Breast epithelium (tissue), 4 donors: ENCODE measurements at places on chromosomes 4 and X. TPM values are rescaled to one million over a fixed set of nuclear protein-coding genes. Genes with fewer than 3 reads are reported as not detected.

The HERC5 gene
- 5.0 TPM for total RNA-seq

The GSX2 gene
- total RNA-seq: not detected

The LDOC1 gene
- total RNA-seq: 9.4 TPM

The DHRSX gene
- total RNA-seq: 24.3 TPM

The GRPR gene
- not detected for total RNA-seq

The ADAD1 gene
- not detected for total RNA-seq

DNA sequence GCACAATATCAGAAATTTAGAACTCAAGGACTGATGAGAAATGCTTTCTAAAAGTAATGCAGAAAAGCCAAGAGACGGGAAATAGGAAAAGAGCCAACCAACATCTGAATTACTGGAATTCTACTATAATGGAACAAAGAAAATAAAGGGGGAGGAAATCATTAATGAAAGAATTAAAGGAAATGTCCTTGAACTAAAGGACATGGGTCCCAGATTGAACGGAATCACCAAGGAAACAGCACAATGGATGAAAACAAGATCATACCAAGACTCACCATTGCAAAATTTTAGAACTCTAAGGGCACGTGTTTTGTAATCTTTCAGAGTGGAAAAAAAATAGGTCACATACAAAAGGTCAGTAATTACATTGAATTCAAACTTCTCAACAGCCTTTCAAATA is 35.9 kb downstream of the HPGDS start:
- no peak overlapping the region for H3K27ac ChIP-seq
- H3K27me3 ChIP-seq: no peaks in the 10 kb centered on the region
- H3K36me3 ChIP-seq: no peaks in the 10 kb centered on the region
- no peak for DNase-seq
- no peaks in the 10 kb centered on the region for H3K4me1 ChIP-seq

- no peaks in the 10 kb centered on the region for H3K36me3 ChIP-seq
- no peak overlapping the region for H3K27ac ChIP-seq
- no peaks in the 10 kb centered on the region for H3K4me1 ChIP-seq
- no peak overlapping the region for H3K4me3 ChIP-seq
- no peaks in the 10 kb centered on the region for H3K27me3 ChIP-seq
These were observed 194.7 kb upstream of the TLL1 start for GRCh38 chr4:165678236-165678935.

DNA sequence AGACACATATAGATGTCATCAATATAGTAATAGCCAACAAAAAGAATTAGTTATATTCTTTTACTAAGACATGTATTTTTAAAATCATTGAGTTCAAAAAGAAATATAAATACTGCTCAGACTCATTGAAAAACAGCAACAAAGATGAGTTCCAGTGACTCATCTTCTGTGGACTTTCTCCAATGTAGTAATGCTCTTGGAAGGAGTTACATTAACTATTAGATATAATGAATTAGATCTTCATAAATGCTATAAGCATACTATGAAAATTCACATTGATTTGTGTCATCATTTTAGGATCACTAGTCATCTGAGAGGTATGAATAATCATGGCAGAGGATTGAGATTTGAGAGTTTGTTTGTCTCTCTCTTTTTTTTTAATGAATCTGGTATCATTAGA is 547.8 kb upstream of the PCDH7 start:
- H3K36me3 ChIP-seq: no peaks in the 10 kb centered on the region
- no peaks in the 10 kb centered on the region for H3K27me3 ChIP-seq
- no peaks in the 10 kb centered on the region for H3K4me1 ChIP-seq
- H3K27ac ChIP-seq: no peak overlapping the region

GRCh38 chr4:2927696-2928075 is 35.5 kb downstream of the NOP14 start:
- peak overlapping the region; percentile 25 for H3K27ac ChIP-seq
- H3K4me1 ChIP-seq: peaks cover 10% of the 10 kb centered on the region
- no peaks in the 10 kb centered on the region for H3K27me3 ChIP-seq
- peaks cover 5% of the 10 kb centered on the region for H3K36me3 ChIP-seq
- H3K4me3 ChIP-seq: no peak overlapping the region

DNA sequence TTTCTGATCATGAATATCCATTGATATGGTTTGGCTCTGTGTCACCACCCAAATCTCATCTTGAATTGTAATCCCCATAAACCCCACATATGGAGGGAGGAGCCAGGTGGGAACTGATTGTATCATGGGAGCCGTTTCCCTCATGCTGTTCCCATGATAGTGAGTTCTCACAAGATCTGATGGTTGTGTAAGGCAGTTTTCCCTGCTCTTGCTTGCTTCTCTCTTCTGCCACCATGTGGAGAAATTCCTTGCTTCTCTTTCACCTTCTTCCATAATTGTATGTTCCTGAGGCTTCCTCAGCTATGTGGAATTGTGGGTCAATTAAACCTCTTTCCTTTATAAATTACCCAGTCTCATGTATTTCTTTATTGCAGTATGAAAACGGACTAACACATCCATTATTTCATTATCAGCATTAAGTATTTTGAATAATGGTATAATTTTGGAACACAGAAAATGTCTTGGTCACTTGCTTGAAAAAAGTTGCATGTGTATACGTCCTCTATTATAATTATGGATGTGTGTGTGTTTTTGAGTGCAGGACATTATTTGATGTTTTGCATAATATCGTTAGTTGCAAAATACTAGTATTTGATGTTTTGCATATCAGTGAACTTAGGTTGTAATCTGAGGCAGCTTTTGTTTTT is 334.6 kb downstream of the PCDH10 start:
- H3K27me3 ChIP-seq: no peaks in the 10 kb centered on the region
- no peaks in the 10 kb centered on the region for H3K4me1 ChIP-seq
- no peak for DNase-seq
- no peaks in the 10 kb centered on the region for H3K36me3 ChIP-seq

DNA sequence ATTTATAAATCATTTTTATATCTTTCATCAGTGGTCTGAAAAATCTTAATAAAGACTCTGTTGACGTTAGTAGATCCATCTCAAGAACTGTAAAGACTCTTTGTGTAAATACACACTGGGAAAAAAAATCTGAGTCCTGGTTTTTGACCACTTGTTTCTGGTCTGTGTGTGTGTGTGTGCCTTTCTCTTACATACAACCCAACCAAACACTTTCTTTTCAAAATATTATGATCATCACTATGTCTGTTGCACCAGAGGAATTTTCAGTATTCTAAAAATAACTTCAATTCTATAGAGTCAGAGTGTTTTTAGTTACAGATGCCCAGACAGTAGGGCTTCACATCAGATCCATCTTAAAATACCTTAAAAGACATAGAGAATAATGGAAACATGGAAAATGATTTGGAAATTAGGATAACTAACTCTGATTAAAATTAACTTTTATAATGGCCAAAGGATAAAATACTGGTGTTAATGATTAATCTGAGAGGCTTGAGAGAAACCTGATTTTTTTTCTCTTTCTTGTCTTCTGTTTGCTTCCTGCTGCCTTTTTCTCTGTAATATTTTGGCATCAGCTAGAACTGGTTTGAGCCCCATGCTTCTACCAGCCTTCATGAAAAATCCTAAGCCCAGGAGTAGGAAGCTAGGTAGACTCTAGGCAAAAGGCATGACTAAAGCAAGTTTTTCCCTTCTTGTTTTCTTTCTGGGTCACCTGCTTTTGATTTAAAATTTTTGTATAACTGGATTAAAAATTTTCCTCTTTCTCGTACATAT is 99.7 kb downstream of the ATXN3L start:
- H3K27ac ChIP-seq: no peak overlapping the region
- H3K36me3 ChIP-seq: no peaks in the 10 kb centered on the region
- no peak overlapping the region for H3K4me3 ChIP-seq
- H3K4me1 ChIP-seq: no peaks in the 10 kb centered on the region

DNA sequence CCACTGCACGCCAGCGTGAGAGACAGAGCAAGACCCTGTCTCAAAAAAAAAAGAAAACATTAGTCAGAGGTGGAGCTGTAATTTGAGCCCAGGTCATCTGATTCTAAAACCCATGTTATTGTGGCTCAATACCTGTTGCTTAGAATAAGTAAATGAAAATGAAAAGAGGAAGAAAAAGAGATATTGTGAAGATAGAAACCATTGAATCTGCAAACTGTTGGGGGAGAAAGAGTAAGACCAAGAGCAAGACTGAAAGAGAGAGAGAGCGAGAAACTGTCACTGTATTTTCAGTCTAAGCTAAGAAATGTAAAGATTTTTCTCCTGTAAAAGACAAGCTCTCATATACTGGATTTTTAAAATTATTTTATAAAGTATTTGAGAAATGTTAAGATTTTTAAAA is 9.7 kb upstream of the IGSF1 start:
- no peak overlapping the region for H3K4me3 ChIP-seq
- no peak for DNase-seq
- H3K27ac ChIP-seq: no peak overlapping the region

DNA sequence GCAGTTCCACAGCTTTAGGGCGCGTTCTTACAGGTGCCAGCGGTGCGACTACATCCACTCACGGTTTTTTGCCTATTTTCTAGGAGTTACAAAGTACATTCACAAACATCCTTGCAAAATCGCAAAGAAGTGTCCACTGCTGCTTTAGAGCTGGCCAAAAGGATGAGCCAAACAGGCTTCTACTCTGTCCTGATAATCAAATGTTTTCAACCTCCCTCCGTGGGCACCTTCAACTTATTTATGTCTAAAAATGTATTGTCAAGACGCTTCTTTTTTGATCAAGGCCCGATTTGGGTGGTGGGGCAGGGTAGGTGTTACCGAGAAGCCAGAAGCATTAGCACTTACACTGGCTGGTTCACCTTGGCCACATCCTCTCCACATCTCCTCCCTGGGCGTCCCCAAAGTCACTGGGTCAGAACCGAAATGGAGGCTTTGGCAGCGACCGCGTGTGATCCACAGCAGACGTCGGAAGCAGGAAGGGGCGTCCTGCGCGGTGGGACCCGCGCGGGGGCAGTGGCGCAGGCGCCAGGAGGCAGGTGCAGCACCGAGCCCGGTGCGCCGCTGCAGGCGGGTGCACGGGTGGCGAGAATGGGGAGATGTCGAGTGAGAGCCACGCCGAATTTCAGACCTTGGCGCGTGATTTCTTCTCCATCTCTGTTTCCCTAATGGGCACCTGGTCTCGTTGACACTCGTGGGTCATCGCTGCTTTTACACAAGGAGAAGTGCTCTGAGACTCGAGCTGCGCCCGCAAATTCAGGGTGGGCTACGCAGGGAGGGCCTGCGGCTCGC is 16.9 kb downstream of the NKX3-2 start:
- H3K4me3 ChIP-seq: no peak overlapping the region
- H3K36me3 ChIP-seq: no peaks in the 10 kb centered on the region
- no peaks in the 10 kb centered on the region for H3K4me1 ChIP-seq
- H3K27ac ChIP-seq: no peak overlapping the region

- no peaks in the 10 kb centered on the region for H3K4me1 ChIP-seq
- no peak for DNase-seq
- no peak overlapping the region for H3K4me3 ChIP-seq
- H3K27me3 ChIP-seq: no peaks in the 10 kb centered on the region
- H3K36me3 ChIP-seq: no peaks in the 10 kb centered on the region
These were observed 83.8 kb downstream of the VCX3B start for GRCh38 chrX:8548446-8548845.

DNA sequence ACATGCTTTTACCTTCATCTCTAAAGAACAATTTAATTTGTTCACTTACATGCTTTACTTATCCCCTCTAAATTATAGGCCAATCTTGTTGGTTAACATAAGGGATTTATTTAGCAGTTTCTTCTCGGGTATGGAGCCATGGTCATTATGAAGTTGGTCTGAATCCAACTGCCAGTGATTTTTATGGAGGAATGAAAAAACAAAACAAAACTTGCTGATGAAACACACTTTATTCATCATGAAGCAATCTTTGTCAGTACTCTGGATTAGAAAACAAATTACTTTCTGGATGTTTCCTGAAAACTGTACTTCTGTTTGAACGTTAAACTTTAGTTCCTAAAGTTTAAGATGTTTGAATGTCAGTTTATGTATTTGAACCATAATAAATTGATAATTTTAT is 715.8 kb downstream of the KLHL13 start:
- no peaks in the 10 kb centered on the region for H3K4me1 ChIP-seq
- no peak overlapping the region for H3K4me3 ChIP-seq
- H3K36me3 ChIP-seq: no peaks in the 10 kb centered on the region
- no peak overlapping the region for H3K27ac ChIP-seq
- no peak for DNase-seq

GRCh38 chr4:11111876-11112275 is 316.8 kb downstream of the HS3ST1 start:
- no peaks in the 10 kb centered on the region for H3K36me3 ChIP-seq
- DNase-seq: no peak
- no peak overlapping the region for H3K27ac ChIP-seq
- no peaks in the 10 kb centered on the region for H3K4me1 ChIP-seq
